ENCODE measurements at places on chromosomes 2 and 18. TPM values are rescaled to one million over a fixed set of nuclear protein-coding genes. Genes with fewer than 3 reads are reported as not detected.

Gene TBC1D8
- polyA plus RNA-seq = 30.0 TPM

Gene CENPA
- polyA plus RNA-seq = 16.1 TPM

Gene MAB21L4
- polyA plus RNA-seq = 2.9 TPM

Gene SERPINB2
- polyA plus RNA-seq = 0.34 TPM

Gene KCNG3
- 0.47 TPM for polyA plus RNA-seq

Gene MLPH
- 1.9 TPM for polyA plus RNA-seq

Gene PCGF1
- polyA plus RNA-seq = 25.0 TPM

Gene SEMA4F
- polyA plus RNA-seq = 7.1 TPM

Gene NAT8
- polyA plus RNA-seq = 25.5 TPM

Gene POTEI
- polyA plus RNA-seq = 0.10 TPM

DNA sequence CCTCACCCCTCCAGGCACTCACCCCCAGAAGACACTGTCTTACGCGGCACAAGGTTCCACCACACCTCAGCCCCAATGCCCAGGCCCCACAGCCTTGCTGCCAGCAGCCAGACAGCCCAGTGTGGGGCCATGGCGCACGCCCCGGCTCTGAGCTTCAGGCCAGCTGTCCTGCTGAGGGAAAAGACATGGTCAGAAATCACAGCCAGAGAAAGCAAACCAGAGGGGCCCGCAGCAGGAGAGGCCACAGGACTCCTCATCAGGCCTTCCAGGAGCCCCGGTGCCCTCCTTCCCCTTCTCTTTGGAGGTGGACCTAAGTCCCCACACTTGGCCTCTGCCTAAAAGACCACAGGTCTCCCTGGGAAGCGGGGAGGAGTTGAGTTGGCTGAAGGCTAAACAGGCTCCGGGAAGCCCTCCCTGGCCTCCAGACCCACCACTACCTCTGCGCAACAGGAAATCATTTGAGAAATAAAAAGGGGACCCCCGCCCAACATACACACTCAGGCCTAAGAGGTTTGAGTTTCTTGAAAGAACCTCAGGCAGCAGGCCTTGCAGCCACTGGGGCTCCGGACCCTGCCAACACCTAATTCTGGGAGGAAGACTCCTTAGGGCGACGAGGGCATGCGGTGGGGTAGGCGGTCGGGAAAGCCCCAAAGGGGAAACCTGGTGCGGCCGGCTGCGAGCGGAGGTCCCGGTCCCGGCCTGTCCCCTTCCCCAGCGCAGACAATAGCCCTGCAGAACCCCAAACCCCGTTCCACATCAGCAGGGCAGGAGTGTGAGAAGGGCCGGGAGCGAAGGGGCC lies 1.9 kb downstream of the SEMA4C start:
- no peak for DNase-seq

DNA sequence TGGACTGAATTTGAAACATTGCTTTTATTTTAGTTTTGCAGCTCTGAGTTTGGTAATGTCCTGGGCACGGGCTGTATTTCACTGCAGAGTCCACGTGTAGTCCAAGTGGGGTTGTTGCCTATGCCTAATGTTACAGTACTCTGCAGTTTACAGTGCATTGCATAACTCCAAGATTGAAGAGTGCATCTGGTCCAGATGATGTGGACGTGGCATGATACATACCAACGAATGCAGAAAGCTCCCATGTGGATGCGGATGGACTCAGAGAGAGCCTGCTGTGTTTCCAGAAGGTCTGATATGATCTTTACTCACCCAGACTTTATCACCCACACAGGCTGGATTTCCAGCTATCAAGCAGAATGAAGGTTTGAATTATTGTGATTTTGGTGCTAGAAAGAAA lies 44.4 kb upstream of the CCDC68 start:
- DNase-seq = no peak

- no peak for DNase-seq
These were observed 166.7 kb upstream of the ZNF521 start for GRCh38 chr18:25518716-25519053.

- no peak for DNase-seq
These were observed 14.8 kb upstream of the SIX2 start for GRCh38 chr2:45024097-45024496.

- DNase-seq = no peak
These were observed 155.8 kb downstream of the TDRD15 start for GRCh38 chr2:21279525-21279924.

GRCh38 chr2:12965540-12966269 lies 249.0 kb downstream of the TRIB2 start:
- no peak for DNase-seq

- no peak for DNase-seq
These were observed 109.8 kb downstream of the EN1 start for GRCh38 chr2:118737684-118738083.

DNA sequence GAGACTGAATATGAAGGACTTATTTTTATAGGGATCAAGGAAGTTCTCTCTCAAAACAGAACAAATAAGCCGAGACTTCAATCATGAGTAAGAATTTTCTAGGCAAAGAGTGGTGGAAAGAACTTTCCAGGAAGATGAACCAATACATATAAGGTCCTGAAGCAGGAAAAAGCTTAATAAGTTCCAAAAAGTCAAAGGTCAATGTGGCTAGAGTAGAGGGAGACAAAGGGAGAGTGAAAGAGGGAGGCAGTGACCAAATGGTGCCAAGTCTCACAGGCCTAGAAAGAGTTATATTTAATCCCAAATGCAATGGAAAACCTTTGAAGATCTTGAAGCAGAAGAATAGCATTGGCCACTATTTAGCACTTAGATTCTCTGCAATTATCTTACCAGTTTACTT lies 56.0 kb downstream of the PDE11A start:
- DNase-seq = no peak

DNA sequence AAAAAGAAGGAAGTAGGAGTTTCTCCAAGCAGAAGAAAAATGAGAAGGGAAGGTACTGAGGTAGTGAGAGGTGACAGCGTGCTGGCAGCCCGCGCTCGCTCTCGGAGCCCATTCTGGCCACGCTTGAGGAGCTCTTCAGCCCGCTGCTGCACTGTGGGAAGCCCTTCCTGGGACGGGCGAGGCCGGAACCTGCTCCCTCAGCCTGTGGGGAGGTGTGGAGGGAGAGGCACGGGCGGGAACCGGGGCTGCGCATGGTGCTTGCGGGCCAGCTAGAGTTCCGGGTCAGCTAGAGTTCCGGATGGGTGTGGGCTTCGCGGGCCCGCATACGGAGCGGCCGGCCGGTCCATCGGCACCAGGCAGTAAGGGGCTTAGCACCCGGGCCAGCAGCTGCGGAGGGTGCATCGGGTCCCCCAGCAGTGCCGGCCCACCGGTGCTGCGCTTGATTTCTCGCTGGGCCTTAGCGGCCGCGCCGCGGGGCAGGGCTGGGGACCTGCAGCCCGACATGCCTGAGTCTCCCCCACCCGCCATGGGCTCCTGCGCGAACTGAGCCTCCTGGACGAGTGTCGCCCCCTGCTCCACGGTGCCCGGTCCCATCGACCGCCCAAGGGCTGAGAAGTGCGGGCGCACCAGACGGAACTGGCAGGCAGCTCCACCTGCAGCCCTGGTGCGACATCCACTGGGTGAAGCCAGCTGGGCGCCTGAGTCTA lies 11.1 kb upstream of the CYS1 start:
- DNase-seq = no peak

DNA sequence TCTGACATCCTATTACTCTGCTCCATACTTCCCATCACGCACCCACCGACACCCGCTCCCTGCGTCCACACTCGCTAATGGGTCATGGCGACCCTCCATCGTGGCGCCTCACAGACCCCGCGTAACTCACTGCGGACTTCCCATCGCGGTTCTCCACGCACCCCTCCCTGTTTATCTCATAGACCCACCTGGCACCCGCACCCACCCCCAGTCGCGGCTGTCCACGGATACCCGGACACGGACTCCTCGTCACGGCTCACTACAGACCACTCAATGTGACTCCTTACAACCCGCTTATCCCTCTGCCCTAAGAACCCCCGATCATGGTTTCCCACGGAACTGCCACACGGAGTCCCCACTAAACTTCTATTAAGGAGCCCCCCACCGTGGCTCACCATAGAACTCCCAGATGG lies 458 bp downstream of the CXXC1 start:
- DNase-seq = no peak

DNA sequence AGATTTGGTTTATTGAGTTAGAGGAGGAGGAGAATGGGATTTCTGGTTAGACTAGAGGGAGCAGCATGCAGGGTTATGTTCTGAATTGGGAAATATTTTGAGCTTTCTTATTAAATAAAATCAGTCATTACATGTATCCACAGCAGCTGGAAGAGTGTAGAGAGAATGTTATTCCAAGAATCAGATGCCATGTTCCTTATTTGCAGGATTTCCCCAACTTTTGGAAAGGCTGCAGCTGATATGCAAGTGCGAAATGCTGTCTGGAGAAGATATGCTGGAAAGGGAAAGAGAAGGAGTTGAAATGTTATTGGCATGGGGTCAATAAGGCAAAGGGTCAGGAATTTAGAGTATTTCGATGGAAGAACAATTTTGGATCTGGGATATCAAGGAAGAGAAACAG lies 255.8 kb downstream of the MTX2 start:
- DNase-seq = no peak

- DNase-seq = no peak
These were observed 413.0 kb downstream of the MTX2 start for GRCh38 chr2:176682278-176682677.

DNA sequence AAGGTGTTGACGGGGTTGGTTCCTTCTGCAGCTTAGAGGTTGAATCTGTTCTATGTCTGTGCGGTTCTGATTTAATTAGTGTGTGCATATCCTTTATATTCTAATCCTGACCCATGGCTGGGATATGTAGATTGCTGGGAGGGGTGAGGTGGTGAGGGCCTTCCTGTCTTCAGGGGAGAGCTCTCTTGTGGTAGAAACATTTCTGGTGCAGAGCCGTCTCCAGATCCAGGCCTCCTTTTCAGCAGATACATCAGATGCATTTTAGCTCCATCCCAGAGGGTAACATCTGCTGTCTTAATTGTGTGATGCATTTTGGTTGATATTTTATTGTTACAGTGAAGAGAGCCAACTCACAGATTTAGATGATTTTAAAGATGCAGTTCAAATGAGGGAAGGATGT lies 227.8 kb downstream of the AGAP1 start:
- no peak for DNase-seq

DNA sequence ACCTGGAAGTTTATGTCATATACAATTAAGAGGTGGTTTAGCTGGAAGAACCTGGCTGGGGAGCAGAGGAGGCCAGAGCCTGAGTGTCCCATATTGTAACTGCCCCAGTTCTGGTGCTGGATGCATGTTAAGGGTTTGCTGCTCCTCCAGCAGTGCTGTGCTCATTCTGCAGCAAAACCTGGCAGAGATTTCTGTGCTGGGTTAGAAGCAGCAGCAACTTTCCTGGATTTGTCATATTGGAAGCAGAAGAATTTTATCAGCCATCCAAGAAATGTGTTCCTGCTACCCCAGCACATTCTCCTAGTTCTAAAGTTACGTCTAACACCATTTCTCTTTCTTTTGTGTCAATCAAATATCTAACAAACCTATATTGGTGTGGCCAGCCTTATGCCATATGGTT lies 284.1 kb downstream of the TDRD15 start:
- no peak for DNase-seq

DNA sequence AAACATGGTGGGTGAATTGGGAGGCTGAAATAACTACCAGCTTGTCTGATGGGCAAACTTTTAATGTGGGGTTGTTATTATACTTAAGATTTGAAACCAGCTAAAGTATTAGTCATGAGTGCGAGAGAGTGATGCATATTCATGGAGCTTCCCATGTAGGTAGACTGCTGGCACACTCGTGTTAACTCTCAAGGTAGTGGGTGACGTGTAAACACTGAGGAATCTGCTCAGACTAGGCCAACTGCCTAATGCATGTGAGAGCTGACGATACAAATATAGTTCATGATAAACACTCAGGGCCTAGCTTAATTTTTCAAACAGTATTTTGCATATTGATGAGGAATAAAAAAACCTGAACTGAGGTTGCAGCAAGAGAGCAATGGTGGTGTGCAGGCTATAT lies 1165.7 kb upstream of the PIK3C3 start:
- no peak for DNase-seq

GRCh38 chr2:197560146-197560665 lies 44.3 kb downstream of the MOB4 start:
- no peak for DNase-seq

DNA sequence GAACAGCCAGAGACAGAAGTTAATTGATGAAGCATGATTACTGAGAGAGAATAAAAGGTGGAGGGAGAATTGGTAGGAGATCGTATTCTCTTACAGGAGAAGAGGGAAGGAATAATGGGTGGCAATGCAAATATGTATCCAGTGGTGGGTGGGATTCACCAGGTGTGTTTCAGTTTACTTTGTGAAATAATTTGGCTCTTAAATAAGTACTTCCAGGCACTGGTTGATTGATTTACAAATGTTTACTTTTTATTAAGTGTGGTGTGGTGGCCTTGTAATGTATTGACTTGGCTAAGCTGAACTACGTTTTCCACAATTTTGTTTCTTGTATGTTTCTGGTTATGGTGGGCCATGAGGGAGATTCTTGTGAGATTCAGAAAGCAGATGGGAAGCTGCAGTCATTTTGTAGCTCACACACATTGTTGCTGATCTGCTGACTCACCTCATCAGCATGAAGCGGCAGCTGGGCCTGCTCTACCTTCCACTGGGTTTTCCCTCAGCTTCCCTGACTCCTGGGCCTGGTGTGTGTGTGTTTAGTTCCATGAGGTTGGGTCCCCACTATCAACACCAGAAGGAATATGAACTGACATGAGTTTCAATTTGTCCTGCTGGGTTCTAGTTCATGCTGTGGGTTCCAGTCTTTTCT lies 32.6 kb downstream of the MYL12B start:
- no peak for DNase-seq

DNA sequence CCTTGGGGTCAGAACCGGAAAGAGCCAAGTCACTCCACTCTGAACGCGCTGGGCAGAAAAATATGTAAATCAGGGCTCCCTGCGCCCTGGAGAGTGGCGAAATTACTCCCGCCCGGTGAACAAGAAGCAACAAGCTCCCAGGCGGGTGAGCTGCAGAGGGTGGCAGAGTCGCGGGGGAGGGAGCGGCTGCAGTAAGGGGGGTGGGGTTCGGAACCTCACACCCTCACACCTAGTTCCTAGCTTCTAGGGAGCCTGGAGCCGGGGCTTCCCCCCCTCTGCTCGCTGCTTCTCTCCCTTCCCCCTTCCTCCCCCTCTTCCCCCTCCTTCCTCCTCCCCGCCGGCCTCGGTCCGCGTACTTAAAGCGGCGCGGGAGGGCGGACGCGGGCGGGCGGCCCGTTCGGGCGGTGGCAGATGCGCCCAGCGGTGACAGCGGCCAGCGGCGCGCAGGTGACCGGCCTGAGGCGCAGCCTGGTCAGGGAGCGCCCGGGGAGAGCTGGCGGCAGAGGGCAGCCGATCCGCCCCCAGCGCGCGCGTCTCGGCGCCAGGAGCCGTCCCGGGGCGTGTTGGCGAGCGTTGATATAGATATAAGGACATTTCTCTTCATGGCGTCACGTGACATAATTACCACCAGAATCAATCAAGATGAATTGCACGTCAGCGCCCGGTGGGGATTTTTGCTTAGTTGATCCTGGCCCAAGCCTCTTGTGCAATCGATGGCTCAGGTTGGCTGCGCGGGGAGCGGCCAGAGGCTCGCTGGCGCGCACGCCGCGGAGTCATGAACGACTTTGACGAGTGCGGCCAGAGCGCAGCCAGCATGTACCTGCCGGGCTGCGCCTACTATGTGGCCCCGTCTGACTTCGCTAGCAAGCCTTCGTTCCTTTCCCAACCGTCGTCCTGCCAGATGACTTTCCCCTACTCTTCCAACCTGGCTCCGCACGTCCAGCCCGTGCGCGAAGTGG lies at the start of gene HOXD11:
HOXD11 (plus strand) TSS at position 700 of the 959 bp plus-strand sequence; CDS start at position 776, 76 bp downstream.
- no peak for DNase-seq

GRCh38 chr2:53964987-53965687 lies 5.7 kb downstream of the PSME4 start:
- no peak for DNase-seq

GRCh38 chr2:74834792-74835755 lies 1.1 kb downstream of the HK2 start:
- no peak for DNase-seq
